ENCODE measurements at places on chromosomes 2 and 18.

DNA sequence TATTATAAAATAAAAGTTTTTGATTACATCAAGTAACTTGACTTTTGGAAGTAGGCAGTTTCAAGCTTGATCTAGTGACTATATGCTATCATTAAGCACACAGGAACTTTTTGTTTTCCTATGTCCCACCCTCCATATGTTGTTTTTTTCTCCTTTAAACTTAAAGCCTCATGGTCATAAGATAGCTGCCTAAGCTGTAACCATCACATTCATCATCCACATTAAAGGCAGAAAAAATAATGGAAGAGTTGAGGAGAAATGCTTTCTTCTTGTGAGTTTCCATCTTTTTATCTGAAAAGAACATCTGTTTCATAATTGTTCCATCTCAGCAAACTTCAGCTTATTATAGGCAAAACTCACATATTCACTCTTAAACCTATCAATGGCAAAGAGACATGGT, 630.4 kb downstream of the STK39 start:
- H3K27ac ChIP-seq = no peak overlapping the region
- no peaks in the 10 kb centered on the region for H3K27me3 ChIP-seq
- H3K36me3 ChIP-seq = no peaks in the 10 kb centered on the region
- DNase-seq = no peak
- no peaks in the 10 kb centered on the region for H3K4me1 ChIP-seq

GRCh38 chr2:224331698-224332097, 70.2 kb downstream of the FAM124B start:
- H3K4me3 ChIP-seq = no peak overlapping the region
- no peak for DNase-seq
- H3K27me3 ChIP-seq = no peaks in the 10 kb centered on the region
- no peaks in the 10 kb centered on the region for H3K36me3 ChIP-seq
- no peaks in the 10 kb centered on the region for H3K4me1 ChIP-seq

- H3K27me3 ChIP-seq = no peaks in the 10 kb centered on the region
- no peak overlapping the region for H3K4me3 ChIP-seq
- DNase-seq = no peak
- H3K36me3 ChIP-seq = no peaks in the 10 kb centered on the region
Observed at GRCh38 chr2:173187941-173188788, 112.5 kb downstream of the MAP3K20 start.

DNA sequence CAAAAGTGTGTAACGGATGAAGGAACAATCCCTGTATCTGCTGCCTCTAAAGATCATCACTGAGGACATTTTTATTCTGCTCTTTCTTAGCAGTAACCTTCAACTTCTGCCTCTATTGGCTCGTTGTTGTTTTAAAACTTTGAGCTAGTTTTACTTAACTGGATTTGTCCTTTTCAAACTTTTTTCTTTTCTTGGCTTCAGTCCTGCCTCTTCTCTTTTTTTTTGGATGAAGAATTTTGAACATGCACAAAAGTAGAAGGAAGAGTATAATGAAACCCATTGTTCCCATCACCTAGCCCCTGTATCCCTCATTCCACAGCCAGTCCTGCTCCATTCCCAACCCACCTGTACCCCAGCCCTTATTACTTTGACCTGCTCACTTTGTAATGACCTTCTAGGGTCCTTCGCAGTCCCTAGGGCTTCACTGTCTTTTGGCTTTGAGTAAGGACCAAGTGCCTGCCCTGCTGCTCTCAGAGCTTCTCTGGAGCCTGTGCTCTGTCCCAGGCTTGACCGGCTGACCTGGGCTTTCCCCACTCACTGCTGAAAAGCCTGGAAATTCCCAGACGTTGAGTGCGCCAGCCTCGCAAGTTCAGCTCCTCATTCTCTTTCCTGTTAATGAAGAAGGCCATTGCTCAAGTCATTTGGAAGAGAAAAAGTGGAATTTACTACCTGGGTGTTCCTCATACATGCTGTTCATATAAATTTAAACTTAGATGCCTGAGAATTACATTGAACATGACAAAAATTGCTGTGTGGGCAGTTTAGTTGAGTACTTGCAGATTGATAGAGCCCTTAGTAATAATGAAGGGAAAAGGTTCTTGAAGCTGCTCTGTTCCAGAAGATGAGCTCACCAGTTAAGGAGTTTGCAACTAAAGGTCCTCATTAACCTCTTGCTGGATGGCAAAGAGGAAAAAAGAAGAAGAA, 149.3 kb upstream of the ALPP start:
- DNase-seq = no peak
- H3K4me3 ChIP-seq = no peak overlapping the region
- peaks cover 3% of the 10 kb centered on the region for H3K4me1 ChIP-seq
- H3K27me3 ChIP-seq = no peaks in the 10 kb centered on the region
- peak overlapping the region; percentile 64 for H3K27ac ChIP-seq

- no peaks in the 10 kb centered on the region for H3K36me3 ChIP-seq
- no peak overlapping the region for H3K4me3 ChIP-seq
- H3K27me3 ChIP-seq = no peaks in the 10 kb centered on the region
- H3K27ac ChIP-seq = no peak overlapping the region
Observed at GRCh38 chr2:228847684-228848083, 423.4 kb downstream of the PID1 start.

- no peaks in the 10 kb centered on the region for H3K36me3 ChIP-seq
- H3K4me3 ChIP-seq = no peak overlapping the region
- H3K4me1 ChIP-seq = no peaks in the 10 kb centered on the region
- DNase-seq = no peak
- no peaks in the 10 kb centered on the region for H3K27me3 ChIP-seq
- no peak overlapping the region for H3K27ac ChIP-seq
Observed at GRCh38 chr18:57974585-57975265, 69.3 kb upstream of the NEDD4L start.

DNA sequence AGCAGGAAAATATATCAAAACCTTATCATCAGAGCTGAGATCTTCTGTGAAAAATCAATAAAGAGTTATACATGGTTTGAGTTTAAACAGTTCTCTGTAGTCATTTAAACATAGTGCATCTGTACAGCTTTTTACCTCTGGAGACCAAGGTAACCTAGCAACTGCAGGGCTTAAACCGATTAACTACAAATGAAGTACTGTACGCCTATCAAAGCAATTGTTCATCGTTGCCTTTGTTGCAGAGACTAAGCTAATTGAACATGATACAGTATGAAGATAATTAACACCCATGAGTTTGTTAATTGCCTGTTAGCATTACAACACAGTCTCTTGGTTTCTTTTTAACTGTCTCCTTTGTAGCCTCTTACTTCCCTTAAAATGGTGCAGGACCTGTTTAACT, 147.9 kb downstream of the LNPK start:
- H3K4me3 ChIP-seq = no peak overlapping the region
- no peak overlapping the region for H3K27ac ChIP-seq
- DNase-seq = no peak
- H3K4me1 ChIP-seq = no peaks in the 10 kb centered on the region
- H3K27me3 ChIP-seq = no peaks in the 10 kb centered on the region
- no peaks in the 10 kb centered on the region for H3K36me3 ChIP-seq

GRCh38 chr18:72637299-72637698, 93.2 kb upstream of the CBLN2 start:
- H3K27me3 ChIP-seq = no peaks in the 10 kb centered on the region
- no peak overlapping the region for H3K4me3 ChIP-seq
- no peak overlapping the region for H3K27ac ChIP-seq

GRCh38 chr2:60861736-60862135, 19.6 kb upstream of the REL start:
- DNase-seq = no peak
- no peak overlapping the region for H3K4me3 ChIP-seq
- H3K27ac ChIP-seq = no peak overlapping the region
- no peaks in the 10 kb centered on the region for H3K4me1 ChIP-seq

DNA sequence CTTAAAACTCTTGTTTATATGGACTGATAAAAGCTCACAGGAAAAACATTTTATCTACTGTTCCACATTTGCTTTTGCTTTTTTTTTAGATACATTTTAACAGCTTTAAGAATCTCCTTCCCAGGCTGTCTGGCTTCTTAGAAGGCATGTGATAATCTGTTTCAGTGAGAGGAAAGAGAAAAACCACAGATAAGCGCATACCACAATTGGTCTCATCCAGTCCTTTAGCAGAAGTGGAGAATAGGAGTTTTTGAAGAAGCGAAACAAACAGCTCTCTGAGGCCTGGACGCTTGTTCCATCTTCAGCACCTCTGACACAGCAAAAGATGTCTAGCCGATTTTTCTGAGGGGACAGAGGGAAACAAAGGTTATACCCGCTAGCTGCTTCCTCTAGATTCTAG, 37.6 kb downstream of the RMC1 start:
- H3K36me3 ChIP-seq = peaks cover 11% of the 10 kb centered on the region
- H3K27me3 ChIP-seq = no peaks in the 10 kb centered on the region
- no peak for DNase-seq
- no peaks in the 10 kb centered on the region for H3K4me1 ChIP-seq
- H3K27ac ChIP-seq = no peak overlapping the region

- no peaks in the 10 kb centered on the region for H3K27me3 ChIP-seq
- H3K4me1 ChIP-seq = no peaks in the 10 kb centered on the region
- no peak for DNase-seq
- H3K36me3 ChIP-seq = no peaks in the 10 kb centered on the region
- no peak overlapping the region for H3K4me3 ChIP-seq
Observed at GRCh38 chr2:9106338-9107167, 100.1 kb upstream of the ASAP2 start.

DNA sequence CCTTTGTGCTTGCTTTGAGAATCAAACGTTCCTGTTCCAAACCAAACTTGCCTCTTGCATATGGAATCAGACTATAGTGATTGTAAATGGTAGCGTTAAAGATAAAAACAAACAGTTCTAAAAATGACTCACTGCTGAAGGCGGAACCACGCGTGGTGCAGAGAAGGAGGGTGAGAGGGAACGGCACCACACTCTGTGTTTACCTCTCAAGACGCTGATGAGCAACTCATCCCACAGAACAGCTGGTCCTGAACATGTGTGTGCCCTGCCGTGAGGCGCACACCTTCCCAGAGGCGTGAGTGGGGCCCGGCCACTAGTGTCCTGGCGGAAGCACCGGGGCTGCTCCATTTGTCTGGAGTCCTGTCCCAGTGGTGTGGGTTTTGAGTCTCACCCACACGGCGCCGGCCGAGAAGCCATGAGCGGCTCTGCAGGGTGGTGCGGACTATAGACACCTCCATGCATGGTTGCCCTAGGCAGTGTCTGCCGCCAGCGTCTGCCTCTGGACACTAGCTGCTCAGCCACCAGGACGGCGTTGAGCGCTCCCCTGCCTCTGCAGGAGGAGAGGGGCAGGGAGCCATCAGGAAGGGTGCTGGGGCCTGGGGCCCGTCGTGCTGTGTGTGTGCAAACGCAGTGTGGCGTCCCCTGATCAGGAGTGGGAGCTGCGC, 52.1 kb downstream of the NFATC1 start:
- no peak overlapping the region for H3K27ac ChIP-seq
- no peaks in the 10 kb centered on the region for H3K27me3 ChIP-seq
- no peaks in the 10 kb centered on the region for H3K36me3 ChIP-seq
- no peak for DNase-seq
- H3K4me1 ChIP-seq = no peaks in the 10 kb centered on the region

DNA sequence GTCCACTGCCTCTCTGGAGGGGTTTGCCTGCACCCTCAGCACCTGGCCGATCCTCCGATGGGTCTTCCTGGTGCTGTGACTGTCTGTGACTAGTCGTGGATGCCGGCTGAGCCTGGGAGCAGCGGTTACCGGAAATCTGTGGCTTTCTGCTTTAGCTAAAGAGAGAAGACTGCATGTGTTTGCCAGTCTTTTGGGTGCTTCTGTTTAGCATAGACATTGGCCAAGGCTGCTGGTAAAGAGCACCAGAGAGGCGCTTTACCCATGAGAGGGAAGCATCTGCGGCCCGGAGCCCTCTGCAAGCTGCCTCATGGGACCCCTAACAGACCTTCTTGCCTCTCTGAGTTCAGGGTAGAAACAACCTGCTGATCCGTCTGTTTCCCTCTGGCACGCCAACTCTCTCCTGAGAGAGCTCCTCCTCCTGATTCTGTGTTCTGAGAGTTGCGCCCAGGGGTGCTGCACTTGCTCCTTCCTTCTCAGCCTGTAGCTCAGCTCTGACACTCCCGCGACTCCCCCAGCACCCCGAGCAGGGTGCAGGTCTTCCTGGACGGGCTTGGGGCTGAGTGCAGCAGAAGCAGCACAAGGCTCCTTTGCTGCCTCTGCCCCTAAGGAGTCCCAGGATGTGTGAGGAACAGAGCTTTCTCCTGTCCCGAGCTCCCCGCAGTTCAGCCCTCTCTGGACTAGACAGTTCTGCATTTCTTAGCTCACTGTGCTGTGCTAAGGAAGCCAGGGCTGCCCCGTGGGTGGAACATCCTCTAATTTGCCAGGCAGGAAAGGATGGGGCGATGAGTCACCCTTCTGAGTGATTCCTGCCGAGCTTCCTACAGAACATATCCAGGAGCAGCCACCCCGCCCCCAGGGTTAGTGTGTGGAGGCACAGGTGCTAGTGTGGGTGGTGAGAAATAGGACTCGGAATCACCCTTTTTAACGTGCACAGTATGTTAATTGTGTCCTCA, 203.2 kb downstream of the SH3RF3 start:
- H3K27me3 ChIP-seq = no peaks in the 10 kb centered on the region
- no peak overlapping the region for H3K27ac ChIP-seq
- no peaks in the 10 kb centered on the region for H3K36me3 ChIP-seq
- DNase-seq = peak; percentile 66

GRCh38 chr2:236261452-236261851, 2.8 kb downstream of the ASB18 start:
- H3K27ac ChIP-seq = no peak overlapping the region
- peaks cover 34% of the 10 kb centered on the region for H3K27me3 ChIP-seq
- H3K4me1 ChIP-seq = no peaks in the 10 kb centered on the region
- H3K36me3 ChIP-seq = no peaks in the 10 kb centered on the region
- DNase-seq = no peak

GRCh38 chr2:71884303-71885042, 263.2 kb downstream of the CYP26B1 start:
- H3K27me3 ChIP-seq = no peaks in the 10 kb centered on the region
- no peak overlapping the region for H3K4me3 ChIP-seq
- no peak overlapping the region for H3K27ac ChIP-seq
- DNase-seq = no peak

DNA sequence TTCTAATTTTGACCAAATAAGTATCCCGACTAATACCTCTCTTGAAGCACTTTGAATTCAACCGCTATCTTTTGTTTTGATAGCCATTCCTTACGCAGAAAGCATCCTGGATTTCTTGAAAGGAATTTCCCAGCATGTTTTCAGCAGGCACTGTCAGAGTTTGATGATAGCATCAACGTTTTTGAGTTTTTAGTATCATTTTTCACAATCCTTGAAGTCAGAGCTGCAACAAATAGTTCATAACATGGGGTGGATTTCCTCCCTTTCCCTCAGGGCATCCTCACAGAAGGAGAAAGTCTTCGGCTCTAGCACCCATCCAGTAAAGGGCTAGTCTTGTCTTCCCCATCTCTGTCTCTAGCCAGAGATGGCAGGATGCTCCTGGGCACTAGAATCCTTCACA, 46.2 kb downstream of the ANKRD44 start:
- no peak overlapping the region for H3K4me3 ChIP-seq
- DNase-seq = no peak
- no peak overlapping the region for H3K27ac ChIP-seq

DNA sequence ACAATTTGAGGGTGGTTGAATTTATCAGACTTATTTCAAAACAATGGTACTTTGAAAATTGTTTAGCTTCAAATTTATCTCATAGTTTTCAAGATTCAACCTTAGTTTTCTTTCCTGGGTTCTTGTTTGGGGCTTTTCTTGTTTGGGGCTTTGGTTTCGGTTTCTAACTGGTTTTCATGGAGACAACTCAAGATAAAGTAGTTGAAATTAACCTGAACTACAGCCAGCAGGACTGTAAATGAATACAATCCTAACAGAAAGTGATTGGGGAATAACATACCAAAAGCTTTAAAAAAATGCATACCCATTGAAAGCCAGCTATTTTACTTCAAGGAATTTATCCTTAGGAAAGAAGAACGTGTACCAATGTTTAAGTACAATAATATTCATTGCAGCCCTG, 133.5 kb upstream of the SLC14A2 start:
- DNase-seq = no peak
- no peaks in the 10 kb centered on the region for H3K36me3 ChIP-seq
- H3K27ac ChIP-seq = no peak overlapping the region
- no peaks in the 10 kb centered on the region for H3K27me3 ChIP-seq

All from breast epithelium (tissue), 4 donors.